ENCODE measurements at places on chromosomes 5 and 9.

DNA sequence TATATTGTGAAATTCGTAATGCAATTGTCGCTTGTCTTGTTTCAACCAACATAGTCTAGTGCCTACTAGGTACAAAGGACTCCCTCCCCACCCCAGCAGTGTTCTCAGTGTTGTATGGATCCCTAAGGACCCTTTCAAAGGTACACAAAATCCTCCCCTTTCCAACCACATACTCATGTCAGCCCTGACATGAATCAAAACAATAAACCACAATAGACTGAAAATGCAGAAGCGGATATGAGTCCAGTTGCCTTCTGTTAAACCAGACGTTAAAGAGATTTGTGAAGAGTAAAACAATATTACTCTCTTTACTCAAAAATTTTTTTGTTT lies 82.4 kb upstream of the IFNK start:
- no peak for DNase-seq

DNA sequence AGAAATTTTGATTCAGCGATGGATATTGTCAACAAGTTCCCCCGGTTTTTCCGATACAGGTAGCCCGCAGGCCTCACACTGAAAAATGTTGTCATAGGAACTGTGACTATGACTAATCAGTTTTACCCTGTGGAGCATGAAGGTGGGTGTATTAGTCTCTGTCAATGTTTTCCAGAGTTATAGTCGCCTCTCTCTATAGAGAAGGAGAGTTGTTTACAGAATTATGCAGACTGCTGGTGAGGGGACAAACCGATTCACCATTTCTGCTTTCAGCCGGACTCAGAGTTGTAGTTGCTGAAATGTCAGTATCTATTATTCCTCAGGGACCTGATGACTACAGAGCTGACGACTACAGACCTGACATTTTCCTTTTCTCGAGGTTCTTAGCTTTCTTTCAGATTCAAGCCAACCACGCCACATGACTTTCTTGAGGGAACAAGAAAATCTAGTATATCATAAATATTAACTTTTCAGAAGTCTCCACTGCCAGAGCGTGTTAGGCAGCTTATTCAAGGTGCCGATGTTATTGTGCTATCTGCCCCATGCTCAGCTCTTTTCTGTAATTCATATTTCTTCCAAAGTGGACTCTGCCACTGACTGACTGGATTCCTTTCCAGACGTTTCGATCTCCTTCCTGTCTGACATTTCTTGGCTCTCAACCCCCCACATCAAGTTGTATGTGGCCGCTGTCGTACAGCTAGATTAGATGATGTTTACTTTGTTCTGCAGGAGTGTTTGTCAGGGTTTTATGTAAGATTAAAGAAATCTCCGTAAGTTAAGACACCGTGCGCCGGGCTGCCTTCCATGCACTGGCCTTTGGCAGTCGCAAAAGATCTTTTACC lies 178.1 kb downstream of the FGF1 start:
- DNase-seq: no peak

GRCh38 chr9:6198251-6198650 lies 17.4 kb upstream of the IL33 start:
- DNase-seq: no peak

GRCh38 chr9:107283623-107284616 lies 841 bp downstream of the RAD23B start:
- DNase-seq: peak; percentile 85

DNA sequence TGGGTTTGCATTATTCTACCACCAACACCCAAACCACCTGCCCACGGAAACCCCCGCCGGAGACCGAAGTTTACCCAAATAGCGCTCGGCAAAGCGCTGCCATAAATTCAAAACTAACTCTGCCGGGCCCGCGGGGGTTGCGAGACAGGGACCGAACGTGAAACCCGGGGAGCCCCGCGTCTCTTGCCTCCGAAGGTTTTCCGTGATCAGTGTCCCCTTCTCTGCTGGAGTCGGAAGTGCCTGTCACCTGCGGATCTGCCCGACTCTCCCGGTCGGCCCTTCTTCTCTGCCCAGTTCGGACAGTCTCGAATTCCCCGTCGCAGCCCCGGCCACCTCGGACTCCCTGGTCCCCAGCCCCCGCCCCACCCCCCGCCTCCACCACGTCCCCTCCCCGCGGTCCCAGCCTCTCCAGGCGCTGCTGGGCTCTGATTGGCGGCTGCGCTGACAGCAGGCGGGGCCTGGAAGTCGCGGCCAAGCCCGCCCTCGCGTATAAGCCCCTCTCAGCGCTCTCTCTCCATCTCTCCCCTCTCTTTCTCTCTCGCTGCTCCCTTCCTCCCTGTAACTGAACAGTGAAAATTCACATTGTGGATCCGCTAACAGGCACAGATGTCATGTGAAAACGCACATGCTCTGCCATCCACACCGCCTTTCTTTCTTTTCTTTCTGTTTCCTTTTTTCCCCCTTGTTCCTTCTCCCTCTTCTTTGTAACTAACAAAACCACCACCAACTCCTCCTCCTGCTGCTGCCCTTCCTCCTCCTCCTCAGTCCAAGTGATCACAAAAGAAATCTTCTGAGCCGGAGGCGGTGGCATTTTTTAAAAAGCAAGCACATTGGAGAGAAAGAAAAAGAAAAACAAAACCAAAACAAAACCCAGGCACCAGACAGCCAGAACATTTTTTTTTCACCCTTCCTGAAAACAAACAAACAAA lies at the start of gene RORB:
RORB (plus strand) TSS at position 517 of the 929 bp plus-strand sequence. CDS start 642 bp downstream, outside the sequence.
- peak; percentile 53 for DNase-seq

GRCh38 chr5:13865312-13865711 lies 79.2 kb downstream of the DNAH5 start:
- DNase-seq: no peak

- no peak for DNase-seq
Observed at GRCh38 chr9:24333629-24334028, 212.1 kb downstream of the IZUMO3 start.

- no peak for DNase-seq
Observed at GRCh38 chr5:111779260-111779921, 22.4 kb upstream of the NREP start.

GRCh38 chr9:121698627-121699570 lies 47.5 kb downstream of the DAB2IP start:
- peak; percentile 60 for DNase-seq

DNA sequence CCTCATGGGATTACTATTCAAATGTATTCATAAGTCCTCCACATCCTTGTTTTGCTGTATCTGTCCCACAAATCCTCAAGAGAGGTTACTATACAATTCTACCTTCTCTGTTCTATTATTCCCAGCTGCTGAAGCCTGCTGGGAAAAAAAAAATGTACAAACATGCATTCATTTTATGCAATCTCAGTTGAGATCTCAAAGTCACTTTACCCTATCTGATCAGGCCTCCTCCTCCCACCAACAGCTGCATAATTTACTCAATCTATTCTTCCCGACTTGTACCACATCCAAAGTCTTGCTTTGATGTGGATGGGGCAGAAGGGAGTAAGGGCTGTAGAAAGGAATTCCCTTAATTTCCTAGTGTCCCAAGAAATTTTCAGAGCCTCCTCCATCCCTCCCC lies 28.6 kb downstream of the PSIP1 start:
- DNase-seq: no peak

DNA sequence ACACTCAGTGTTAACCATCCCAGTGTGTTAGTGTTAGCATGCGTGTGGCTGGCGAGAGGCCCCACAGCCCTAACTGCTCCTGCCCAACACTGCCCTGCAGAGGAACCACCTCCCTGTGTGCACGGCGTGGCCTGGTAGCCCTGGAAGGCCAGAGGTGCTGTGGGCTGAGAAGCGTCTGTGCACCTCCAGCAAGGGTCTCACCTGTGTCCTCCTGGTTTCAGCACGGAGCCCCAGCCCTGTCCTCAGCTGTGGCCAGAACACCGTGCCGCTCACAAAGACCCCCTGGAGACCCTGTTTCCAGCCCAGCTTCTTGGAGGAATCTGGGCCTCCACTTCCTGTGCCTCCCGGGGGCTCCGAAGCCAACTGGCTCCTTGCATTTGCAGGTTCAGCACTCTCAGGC lies 56.1 kb upstream of the NRARP start:
- DNase-seq: peak; percentile 6

DNA sequence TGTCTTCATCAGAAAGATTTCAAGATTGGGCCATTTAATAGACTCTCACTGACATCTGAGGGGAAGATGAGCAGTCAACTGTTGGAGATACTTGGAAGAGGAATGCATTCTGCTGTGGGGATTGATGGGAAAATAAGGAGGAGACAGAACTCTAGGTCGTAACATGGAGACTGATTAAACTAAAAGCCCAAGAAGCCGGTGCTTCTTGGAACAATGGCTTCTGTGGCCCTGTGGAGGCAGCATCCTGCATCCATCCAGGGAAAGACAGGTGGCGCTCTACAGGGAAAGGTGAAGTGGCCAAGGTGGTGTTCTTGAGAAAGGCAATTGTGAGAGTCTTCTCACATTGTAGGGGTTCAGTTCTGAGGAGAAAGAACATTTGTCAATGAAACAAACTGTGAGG lies 31.3 kb downstream of the ZFAND5 start:
- no peak for DNase-seq

GRCh38 chr9:8723195-8723594 lies 923.6 kb upstream of the DMAC1 start:
- no peak for DNase-seq

GRCh38 chr5:147927901-147928300 lies 21.6 kb upstream of the C5orf46 start:
- DNase-seq: peak; percentile 17

GRCh38 chr9:133636902-133637301 lies 739 bp downstream of the DBH start:
- DNase-seq: no peak

DNA sequence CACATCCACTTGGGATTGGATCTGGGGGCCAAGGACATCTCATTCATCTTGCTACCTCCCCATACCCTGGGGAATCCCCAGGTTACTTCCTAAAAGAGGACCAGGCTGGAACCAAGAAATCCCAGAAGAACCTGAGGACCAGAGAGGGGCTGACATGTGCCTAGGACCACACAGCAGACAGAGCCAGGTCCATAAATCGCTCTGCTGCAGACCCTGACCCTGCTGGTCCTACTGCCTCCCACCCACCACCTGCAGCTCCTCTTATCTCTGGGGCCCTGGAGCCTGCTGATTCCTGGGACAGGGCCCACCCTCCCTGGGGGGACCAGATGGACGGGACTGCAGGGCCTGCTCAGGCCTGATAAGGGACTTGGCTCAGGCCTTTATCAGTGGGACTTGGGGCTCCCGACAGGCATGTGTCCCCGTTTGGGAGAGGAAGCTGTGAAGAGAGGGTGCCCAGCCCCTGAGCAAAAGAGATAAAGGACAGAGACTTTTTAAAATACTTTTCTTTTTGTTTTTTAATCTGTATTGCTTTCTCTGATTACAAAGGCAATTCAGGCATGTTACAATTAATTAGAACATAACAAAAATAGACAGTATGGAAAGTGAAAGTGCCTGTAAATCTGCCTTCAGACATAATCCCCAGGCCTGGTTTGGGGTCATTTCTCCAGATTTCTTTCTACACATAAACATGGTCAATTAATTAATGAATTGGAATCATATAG lies 101.3 kb upstream of the LARP1 start:
- DNase-seq: peak; percentile 29

DNA sequence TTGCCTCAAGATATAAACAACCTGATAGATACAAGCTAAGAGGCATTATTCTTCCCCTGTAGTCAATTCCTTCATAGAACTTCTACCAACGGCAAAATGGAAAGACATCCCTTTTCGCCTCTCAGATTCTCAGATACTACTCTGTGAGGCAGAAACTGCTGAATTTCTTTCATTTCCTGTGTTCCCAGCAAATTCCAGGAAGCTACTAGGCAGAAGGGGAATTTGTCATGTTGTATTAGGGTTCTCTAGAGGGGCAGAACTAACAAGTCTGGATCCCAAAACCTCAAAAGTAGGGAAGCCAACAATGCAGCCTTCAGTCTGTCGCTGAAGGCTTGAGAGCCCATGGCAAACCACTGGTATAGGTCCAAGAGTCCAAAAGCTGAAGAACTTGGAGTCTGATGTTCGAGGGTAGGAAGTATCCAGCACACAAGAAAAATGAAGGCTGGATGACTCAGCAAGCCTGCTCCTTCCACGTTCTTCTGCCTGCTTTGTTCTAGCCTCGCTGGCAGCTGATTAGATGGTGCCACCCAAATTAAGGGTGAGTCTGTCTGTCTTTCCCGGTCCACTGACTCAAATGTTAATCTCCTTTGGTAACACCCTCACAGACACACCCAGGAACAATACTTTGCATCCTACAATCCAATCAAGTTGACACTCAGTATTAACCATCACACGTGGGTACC lies 15.2 kb downstream of the RNF180 start:
- no peak for DNase-seq

DNA sequence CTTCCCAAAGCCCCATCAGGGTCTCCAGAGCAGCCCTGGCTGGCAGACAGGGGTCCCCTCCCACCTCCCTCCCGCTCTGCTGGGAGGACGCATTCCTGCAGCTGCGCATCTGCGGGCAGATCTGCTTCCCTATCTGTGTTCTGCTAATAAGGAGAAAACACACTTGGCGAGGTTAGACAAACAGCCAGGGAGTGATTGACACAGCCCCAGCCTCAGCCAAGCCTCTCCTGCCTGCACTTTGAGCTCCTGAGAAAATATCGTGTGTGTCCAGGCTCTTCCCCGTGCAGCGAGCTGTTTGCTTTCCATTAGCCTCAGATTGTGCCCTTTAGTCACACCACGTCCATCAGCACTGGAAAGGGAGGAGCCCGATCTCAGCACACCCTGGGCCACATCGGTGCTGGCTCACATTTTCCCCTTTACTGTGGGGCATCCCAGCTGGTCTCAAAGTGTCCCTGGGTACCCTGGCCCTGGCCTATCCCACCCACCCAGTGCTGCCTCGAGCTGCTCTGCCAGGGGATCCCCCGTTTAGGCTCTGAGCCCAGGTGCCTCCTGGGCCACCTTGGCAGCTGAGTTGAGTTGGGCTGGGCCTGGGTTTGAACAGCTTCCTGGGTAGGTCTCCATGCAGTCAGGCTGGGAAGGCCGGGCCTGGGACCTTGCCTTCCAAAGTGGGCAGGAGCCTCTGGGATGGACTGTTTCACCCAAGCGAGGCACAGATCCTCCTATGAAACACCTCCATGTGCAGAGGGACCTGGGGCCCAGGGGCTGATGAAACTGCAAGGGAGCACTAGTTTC lies 61.1 kb downstream of the BARX1 start:
- no peak for DNase-seq

DNA sequence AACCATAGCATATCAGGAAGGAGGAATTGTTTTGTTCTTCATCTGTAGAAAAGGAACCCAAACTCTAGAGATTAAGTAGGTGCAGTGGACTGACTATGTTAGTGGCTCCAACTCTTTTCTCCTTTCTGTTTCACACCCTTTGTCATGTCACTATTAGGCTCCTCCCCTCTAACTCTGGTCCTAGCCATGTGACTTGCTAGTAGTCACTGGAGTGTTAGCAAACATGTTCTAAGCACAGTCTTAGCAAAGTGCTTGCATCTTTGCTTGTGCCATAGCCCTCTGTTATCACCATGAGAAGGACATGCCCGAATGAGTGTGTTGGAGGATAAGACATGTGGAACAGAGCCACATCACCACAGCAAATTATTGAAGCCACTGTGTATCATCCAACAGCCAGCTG lies 55.4 kb upstream of the PPP3R2 start:
- no peak for DNase-seq

GRCh38 chr5:121748686-121749085 lies 103.0 kb upstream of the FTMT start:
- no peak for DNase-seq
